Fibroblast of skin of scalp (primary cell): ENCODE measurements at places on chromosomes 7 and 10.

GRCh38 chr10:132580143-132580542 lies 42.6 kb downstream of the INPP5A start:
- DNase-seq = no peak

DNA sequence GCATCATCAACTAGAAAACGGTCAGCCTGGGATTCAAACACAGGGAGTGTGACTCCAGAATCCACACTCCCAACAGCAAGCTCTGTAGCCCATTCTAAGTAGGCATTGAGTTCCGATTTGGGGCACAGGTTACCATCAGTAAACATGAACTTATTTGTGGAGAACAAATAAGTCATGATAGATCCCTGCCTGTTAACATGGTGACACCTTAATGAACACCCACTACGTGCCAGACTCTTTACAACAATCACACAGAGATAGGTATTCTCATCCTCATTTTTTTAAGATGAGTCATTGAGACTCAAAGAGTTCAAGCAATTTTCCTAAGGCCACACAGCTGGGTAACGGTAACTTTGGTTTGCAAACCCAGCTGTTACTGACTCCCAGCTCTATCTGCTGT lies 91.5 kb downstream of the LYZL2 start:
- peak; percentile 44 for DNase-seq

DNA sequence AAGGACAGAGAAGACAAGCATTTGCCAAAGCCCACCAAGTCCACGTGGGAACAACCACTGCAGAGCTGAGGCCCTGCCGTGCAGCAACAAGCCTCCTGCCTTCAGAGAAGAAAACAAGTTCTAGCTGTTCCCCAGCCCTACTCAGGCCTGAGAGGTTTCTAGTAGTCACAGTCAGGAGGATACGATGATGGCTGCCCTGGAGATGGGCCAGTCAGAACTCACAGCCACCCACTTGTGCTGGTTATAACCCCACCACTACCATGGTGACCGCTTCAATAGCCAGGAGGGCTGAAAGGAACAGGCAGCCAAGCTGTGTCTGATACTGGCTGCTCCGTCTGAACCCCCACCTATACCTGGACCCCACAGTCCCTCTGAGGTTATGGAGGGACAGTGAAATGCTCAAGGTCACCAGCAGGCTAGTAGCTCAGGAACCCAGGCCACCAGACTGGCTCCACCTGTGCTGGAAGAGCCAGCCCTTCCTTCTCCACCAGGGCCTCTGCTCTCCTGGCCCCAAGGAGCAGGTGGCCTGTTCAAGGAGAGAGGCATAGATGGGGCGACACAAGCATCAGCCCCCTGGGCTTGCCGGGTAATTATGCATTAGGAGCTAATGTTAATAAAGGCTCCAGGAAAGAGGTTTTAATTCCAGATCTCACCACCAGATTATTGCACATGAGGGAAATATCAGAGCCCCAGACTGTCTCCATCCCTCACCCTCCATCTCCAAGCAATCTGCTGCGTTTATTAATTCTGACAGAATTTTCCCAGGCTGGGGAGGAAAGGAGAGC lies 125.8 kb upstream of the PCBD1 start:
- no peak for DNase-seq

DNA sequence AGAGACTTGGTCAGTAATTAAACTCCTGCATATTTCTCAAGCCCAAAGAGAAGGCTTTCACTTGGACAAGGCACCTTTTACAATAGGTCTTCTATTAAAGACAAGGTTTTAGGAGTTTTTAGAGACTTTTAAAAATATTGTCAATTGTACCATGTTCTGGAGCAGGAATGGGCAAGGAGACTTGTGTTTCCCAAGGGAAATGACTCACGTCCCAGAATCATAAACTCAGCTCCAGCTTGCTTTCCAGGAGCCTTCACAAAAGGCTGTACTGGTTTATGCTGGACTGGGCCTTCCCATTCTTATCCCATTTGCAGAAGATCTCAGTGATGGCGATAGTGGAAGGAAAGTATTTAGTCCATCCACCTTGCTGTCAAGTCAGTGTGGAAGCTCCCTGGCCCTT lies 7.8 kb upstream of the GLI3 start:
- DNase-seq = peak; percentile 82

GRCh38 chr10:128571745-128572144 lies 445.5 kb upstream of the MKI67 start:
- DNase-seq = no peak

DNA sequence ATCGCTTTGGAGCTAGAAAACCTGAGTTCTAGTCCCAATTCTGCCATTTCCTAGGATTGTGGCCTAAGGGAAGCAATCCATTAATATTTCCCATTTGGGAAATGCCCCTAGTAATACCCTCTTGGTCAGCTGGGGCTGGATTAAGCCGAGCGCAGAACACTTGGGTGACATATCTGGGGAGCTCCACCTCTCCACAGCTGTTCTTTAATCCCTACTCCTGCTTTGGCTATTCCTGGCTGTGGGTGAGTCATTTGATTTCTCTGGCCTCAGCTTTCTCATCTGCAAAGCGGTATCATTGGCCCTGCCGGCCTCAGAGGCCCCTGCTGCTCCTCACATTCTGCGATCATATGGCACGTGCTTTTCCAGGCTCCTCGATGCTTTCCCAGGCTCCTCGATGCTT lies 108.3 kb downstream of the BUB3 start:
- no peak for DNase-seq

DNA sequence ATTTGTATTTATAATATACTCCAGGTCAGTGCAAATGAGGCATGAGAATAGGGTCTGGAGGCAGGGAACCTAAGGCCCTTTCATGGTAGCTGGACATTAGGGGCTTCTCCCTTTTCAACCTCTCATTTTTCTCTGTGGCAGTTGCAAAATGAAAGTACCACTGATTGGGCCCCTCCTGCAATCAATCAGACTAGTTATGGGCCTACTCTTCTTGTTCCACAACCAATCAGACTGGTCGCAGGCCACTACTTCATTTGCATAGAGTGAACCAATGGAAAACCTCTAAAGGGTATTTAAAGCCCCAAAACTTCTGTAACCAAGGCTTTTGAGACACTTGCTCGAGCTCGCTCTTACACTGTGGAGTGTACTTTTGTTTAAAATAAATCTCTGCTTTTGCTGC lies 10.0 kb upstream of the PRPS1L1 start:
- DNase-seq = no peak

- DNase-seq = no peak
Measured at GRCh38 chr7:30206942-30207341, 72.2 kb downstream of the MTURN start.

- no peak for DNase-seq
Measured at GRCh38 chr7:2049111-2049781, 183.5 kb downstream of the MAD1L1 start.

GRCh38 chr7:81031243-81031642 lies 112.4 kb upstream of the SEMA3C start:
- DNase-seq = peak; percentile 3

DNA sequence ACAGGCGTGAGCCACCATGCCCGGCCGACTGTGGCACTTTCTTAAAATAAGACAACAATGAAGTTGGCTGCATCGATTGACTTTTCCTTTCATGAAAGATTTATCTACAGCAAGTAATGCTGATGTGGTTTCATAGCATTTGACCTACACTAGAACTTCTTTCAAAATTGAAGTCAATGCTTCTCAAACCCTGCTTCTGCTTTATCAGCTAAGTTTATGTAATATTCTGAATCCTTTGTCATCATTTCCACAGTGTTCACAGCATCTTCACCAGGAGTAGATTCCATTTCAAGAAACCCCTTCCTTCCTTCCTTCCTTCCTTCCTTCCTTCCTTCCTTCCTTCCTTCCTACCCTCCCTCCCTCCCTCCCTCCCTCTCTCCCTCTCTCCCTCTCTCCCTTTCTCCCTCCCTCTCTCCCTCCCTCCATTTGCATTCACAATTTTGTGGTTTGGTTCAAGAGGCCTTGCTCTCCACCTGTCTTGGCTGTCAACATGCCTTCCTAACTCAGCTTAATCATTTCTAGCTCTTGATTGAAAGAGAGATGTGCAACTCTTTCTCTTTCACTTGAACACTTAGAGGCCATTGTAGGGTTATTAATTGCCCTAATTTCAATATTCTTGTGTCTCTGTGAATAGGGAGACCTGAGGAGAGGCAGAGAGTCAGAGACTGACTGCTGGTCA lies 52.1 kb downstream of the HDAC9 start:
- DNase-seq = no peak

GRCh38 chr10:49667991-49668390 lies 11.5 kb upstream of the C10orf53 start:
- no peak for DNase-seq

- DNase-seq = no peak
Measured at GRCh38 chr7:126760914-126761577, 491.7 kb downstream of the GRM8 start.

- DNase-seq = no peak
Measured at GRCh38 chr7:26265499-26266075, 26.1 kb upstream of the SNX10 start.

- DNase-seq = no peak
Measured at GRCh38 chr10:80167471-80168161, 35.1 kb downstream of the PLAC9 start.

DNA sequence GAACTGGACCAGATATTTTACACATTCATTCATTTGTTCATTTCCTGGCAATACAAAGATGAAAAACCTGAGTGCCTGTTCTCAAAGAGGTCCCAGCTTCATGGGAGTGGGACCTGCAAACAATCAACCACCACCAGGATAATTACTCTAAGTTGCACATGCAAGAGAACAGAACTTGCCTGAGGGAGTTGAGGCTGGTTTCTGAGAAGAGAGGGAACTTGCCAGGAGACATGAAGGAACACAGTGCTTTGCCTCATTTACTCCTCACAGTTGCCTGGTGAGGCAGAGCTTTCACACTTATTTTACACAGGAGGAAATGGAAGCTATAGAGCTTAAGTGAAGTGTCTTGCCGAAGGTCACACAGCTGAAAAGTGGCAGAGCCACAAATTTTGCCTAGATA lies 170.1 kb downstream of the SORCS3 start:
- DNase-seq = no peak

DNA sequence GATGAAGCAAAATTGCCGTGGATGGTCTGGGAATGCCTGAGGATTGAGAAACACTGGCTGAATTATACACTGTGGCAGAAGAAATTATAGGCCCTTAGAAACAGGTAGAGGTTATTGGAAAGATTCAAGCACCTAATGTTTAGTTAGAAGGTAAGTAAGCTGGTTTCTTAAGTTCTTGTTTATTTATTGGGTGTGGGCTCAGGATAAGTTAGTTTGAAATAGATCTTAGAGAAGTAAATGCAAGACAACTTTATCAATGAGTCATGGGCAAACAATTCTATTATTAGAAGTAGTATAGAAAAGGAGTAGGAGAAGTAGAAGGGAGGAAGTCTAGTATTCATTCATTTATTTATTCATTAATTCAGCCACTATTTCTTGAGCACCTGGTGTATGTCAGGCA lies 96.5 kb downstream of the KAT6B start:
- DNase-seq = no peak

- DNase-seq = no peak
Measured at GRCh38 chr10:33621101-33621500, 286.6 kb upstream of the NRP1 start.

DNA sequence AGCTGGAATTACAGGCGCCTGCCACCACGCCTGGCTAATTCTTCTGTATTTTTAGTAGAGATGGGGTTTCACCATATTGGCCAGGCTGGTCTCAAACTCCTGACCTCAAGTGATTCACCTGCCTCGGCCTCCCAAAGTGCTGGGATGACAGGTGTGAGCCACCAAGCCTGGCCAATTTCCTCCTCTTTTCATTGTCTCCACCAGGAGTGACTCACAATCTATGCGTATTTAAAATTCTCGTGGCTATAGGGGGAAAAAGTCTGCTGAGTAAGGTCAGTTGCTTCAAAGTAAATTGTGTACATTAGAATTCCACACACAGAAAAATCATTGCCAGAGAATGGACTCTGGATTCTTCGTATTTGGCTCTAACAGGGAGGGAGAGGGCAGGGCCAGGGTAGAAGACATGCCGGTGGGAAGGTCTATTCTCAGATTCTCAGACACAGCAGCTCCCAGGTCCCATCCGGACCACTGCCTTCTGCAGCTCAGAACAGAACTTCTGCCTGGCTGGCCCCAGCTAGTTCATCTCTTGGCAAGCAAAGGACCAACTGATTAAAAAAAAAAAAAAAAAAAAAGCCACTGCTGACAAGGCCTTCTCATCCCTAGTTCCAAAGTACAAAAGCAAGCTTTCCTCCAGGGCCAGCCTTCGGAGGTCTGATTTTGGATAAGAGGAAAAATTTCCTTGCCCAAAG lies 22.2 kb downstream of the PSPH start:
- DNase-seq = peak; percentile 28

DNA sequence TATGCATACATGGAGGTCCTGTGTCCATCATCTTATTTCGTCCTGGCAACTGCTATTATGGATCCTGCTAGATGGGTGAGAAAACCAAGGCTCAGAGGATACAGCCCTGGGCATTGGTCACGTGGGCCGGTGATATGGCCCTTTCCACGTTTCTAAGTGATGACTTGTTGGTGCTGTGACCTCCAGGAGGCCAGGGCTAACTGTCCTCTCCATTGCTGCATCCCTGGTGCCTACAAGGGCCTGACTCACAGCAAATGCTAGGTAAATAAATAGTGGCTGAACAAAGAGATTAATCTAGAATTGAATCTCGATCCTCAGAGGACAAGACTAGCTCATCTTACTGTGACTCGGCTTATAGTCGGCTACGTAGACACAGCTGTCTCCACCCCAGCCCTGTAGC lies 78.6 kb downstream of the FAM53B start:
- DNase-seq = no peak

DNA sequence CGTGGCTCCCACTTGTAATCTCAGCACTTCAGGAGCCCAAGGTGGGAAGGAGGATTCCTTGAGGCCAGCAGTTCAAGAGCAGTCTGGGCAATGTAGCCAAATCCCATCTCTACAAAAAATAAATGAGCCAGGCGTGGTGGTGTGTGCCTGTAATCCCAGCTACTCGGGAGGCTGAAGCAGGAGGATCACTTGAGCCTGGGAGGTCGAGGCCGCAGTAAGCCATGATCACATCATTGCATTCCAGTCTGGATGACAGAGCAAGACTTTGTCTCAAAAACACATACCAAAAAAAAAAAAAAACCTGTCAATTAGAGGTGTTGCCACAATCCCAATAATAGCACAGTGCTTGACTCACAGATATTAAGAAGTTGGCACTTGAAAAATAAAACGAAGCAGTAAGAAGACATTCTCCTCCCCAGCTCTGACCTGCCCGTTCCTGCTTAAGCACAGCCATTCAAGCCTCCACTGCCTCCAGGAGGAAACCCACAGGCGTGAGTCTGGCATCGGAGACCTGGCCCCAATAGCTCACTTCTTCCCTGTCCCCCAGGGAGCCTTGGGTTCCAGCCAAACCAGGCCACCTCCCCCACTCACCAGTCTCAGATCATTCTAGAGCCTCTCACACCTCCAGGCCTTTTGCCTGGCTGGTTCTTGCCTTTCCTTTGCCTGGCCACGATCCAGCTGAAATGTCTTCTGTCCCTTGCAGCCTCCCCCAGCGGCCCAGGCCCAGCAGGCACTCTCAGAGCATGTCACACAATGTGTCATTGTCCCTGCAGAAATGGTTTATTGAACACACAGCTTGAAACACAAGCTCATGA lies 45.3 kb upstream of the GTF2I start:
- peak; percentile 51 for DNase-seq

GRCh38 chr7:102806613-102807012 lies 57.8 kb downstream of the FAM185A start:
- DNase-seq = no peak
